ENCODE measurements at places on chromosomes 4 and X.

DNA sequence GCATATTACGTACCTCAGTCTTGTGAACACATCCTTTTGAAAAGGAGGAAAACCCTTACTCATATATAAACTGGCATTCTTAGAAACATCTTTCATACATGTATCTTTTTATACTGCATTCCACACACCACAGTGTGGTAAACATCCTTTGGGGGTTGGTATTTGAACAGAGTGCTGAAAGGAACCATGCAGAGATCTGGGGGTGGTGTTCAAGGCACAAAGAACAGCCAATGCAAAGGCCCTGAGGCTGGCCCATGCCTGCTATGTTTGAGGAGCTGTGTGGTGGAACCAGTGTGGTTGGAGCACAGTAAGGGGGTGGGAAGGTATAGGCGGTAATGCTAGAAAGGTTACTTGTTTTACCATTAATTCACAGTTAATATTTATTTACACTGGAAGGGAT is 2.0 kb downstream of the ELK1 start:
- DNase-seq: no peak

GRCh38 chrX:28901637-28902036 is 314.4 kb downstream of the IL1RAPL1 start:
- DNase-seq: no peak

DNA sequence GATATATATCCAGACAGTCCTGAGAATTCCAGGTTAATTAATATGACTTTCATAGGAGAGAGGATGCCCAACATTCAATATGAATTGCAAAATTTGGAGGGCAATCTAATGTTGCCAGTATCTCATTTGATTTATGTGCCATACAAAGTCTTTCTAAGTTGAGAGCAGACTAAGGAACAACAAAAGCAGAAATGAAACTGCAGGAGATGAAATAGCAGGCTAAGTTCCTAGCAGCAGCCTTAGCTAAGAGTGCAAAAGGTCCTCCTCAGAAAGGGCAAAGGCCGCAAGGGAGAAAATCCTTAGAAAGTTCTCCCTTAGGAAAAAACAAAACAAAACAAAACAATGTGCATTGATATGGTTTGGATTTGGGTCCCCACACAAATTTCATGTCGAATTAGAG is 602.9 kb upstream of the HTR2C start:
- no peak for DNase-seq

DNA sequence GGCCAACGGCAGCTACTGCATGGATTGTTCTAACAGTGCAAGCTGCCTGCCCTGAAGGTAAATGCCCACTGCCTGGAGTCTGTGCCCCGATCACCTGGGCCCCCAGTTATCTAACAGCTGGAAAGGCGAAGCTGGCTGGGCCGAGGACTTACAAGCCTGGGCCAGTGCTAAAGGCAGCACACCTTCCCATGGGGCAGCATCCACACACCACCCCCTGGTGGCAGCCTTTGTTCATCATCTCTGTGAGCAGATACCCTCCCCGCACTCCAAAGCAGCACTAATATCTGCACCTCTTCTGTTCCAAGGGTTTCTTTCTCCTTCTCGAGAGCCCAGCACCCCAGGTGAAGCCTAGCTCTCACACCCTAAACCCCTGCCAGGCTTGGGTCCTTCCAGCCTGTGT is 7.6 kb downstream of the SLC2A9 start:
- no peak for DNase-seq

- no peak for DNase-seq
These were observed 836 bp downstream of the GRPR start for GRCh38 chrX:16124201-16124600.

GRCh38 chr4:65302145-65302544 is 368.1 kb downstream of the EPHA5 start:
- DNase-seq: no peak
